Stimulated activated CD8-positive, alpha-beta memory T cell treated with anti-CD3 and anti-CD28 coated beads, Interleukin-15, amount 100 ng/mL, for 1 hour (primary cell): ENCODE measurements at places on chromosomes 13 and 19.
A peak's percentile ranks its signal among the peaks of the same experiment; 100 is the strongest.

DNA sequence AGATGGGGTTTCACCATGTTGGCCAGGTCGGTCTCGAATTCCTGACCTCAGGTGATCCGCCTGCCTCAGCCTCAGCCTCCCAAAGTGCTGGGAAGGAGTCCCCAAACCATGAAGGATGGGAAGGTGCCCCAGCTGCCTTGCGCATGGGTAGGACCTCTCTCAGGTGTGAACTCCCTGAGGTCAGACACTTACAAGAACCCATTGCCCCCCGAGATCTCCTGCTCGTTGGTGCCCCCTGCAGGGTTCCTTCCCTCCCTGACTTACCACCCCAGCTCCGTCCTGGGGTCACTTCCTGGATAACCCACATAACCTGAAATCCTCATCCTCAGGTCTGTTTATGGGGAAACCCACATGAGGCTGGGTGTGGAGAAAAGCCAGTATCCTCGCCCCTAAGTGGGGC lies 41.7 kb downstream of the UNC13A start:
- DNase-seq: no peak

GRCh38 chr13:37230346-37230745 lies 124.9 kb upstream of the CSNK1A1L start:
- DNase-seq: no peak

- DNase-seq: peak; percentile 2
Measured at GRCh38 chr19:34172661-34173192, 423 bp downstream of the LSM14A start.

- DNase-seq: no peak
Measured at GRCh38 chr13:51562011-51562671, 22.1 kb upstream of the WDFY2 start.

DNA sequence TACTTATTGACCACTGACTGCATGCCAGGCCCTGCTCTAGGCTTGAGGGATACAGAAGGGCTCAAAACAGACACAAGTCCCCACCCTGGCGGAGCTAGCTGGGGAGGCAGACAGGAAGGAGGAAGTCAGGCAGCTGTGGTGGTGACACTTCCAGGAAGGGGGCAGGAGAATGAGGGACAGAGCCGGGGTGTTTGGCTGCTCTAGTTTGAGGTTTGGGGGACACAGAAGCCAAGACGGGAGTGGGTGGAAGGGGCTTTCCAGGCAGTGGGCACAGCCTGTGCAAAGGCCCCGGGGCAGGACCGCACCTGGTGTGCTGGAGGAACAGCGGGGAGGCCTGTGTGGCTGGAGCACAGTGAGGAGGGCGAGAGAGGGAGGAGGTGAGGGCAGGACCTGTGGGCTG lies 4.0 kb downstream of the MRPL54 start:
- no peak for DNase-seq

DNA sequence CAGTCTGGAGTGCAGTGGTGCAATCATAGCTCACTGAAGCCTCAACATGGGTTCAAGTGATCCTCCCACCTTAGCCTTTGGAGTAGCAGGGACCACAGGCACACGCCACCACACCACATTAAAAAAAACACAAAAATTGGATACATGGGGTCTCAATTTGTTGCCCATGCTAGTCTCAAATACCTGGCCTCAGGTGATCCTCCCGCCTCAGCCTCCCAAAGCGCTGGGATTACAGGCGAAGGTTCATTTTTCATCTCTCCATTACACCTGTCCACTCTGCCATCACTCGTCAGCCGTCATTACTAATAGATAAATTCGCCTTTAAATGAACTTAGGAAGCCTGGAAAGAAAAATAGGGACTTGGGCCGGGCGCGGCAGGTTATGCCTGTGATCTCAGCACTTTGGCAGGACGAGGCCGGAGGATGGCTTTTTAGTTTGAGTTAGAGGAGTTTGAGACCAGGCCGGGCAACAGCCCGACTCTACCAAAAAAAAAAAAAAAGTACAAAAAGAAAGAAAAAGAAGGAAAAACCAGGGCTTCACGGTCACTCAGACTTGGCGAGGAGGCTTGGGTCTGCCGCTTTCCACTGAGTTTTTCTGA lies 685 bp upstream of the SUPT5H start:
- no peak for DNase-seq

DNA sequence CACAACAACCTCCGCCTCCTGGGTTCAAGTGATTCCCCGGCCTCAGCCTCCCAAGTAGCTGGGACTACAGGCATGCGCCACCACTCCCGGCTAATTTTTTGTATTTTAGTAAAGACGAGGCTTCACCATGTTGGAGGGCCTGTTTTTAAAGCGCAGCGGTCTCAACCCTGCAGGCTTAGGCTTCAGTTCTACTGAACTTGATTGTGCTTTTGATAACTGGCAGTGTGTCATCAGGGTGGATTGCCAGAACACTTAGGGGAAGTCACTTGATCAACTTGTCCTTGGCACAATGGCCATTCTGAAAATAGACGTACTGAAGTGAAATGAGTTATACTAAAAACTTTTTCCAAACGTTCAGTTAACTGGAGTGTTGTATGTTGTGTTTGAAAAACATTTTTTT lies 472.2 kb downstream of the KLF5 start:
- no peak for DNase-seq

DNA sequence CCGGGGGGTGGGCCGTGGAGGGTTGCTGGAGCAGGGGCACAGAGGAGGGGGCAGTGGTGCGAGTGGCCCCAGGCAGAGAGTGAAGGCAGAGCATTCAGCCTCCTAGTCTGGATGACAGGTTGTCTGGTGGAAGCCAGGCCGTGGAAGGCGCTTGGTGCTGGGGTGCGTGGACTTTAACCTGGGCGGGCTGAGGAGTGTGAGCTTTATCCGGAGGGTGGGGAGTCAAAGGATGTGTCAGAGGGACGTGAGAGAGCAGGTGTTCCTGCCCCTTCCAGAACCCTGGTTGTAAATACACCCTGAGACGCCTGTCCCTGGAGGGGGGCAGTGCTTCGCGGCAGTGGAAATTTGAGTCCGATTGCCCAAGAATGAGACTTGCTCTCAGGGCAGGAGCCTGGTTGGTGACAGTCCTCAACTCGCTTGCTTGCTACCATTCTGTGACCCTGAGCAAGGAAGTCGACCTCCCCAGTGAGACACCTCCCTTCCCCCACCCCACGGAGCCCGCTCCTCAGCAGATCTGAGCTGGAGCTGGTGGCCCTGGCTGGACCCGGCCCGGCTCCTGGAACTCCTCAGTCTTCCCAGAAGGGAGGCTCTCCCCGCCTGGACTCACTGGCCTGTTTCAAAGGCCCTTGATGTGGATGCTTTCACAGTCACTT lies 2.3 kb downstream of the SPPL2B start:
- no peak for DNase-seq

DNA sequence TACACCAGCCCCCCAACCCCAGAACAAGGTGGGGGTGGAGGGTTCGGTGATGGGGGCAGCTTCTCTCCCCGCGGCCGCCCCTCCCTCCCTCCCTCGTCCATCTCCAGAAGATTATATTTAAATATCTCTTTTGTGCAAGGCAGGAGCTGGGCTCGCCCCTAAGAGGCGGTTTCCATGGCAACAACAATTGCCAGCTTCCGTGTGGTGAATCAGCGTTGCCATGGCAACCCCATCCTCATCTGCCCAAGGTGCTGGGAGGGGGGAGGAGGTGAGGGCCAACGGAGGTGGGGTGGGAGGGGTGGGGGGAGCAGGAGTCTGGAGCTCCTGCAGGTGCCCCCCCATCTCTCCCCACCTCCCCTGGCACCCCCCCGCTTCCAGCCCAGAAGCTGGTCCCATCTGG lies 46.4 kb downstream of the CELF5 start:
- DNase-seq: peak; percentile 10

GRCh38 chr13:71865874-71866334 lies 1.1 kb downstream of the DACH1 start:
- no peak for DNase-seq

DNA sequence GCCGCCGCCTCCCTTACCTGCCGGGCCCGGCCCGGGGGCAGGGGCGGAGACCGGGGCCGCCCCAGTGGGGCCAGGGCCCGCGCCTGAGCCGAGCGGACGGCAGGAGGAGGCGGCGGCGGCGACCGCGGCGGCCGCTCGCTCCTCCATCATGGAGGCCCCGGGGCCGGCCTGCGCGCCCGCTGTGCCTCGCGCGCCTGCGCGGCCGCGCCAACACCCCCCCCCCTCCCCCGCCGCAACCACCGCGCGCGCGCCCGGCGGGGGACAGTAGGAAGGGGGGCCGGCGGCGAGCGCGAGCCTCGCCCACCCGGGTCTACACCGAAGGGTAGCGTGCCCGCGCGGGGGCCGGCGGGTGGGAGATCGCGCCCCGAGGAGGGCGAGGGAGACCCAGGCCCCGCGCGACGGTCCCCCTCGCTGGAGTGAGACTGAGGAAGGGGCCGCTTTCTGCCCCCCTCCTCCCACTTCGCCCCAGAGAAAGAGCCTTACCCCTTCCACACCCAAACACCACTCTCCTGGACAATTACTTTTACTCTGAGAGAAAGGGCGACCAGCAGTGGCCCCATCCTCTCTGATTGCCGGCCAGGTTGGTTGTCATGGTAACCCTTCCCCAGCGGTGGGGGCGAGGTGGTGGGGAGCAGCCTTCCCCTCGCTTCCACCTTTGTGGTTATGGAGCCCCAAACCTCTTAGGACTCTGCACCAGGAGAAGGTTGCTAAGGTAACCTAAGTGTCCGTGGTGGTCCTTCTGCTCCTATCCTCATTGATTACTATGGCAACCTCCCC lies at the start of gene STRN4:
Gene STRN4, minus strand, starts transcription at position 170 of the 777 bp plus-strand sequence. Its CDS starts 20 bp downstream, at position 150.
- DNase-seq: no peak

DNA sequence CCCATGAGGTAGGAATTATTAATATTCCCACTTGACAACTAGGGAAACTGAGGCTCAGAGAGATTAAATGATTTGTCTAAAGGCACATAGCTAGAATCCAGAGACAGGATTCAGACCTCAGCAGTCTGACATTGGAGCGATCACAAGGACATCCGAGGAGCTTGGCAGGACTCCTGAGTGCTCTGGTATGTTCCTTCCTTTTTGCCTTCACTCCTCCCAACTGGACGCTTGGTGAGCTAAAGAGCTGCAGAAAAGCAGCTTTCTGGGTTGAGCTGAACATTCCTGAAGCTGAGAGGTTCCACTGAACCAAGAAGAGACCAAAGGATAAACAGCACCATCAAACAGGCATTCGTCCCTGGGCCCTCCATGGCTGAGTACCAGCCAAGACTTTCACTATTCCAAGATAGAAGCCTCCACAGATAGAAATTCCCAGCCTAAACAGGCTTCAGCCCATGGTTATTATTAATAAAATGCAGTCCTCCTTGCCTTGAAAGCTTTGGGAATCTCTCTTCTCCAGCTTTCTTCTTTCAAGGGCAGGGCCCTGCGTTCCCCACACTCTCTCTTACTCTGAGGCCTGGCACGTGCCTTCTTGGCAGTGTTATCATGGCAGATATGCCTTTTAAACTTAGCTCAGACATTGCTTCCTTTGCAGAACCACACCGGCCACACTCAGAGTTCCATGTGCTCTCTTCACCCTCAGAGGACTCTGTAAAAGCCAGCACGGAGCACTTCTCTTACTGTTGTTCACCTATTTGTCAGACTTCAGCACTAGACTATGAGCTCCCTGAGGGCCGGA lies 97.1 kb downstream of the CYSLTR2 start:
- no peak for DNase-seq

DNA sequence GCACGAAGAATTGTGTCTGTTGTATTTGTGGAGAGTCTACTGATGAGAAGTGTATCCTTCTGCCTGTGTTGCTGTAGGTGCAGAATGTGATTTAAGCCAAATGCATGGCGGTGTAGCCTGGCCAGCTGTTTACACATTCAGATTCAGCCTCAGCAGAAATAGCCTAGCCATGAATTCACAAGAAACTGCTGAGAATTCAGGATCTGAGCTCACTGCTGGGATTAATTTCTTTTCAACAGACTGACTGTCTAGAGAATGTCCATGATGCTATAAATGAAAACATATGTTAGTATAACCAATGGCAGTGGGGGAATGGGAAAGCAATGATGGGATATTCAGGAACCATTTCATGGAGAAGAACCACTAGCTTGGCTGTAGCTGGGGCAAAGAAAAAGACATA lies 77.4 kb upstream of the RNF113B start:
- no peak for DNase-seq

DNA sequence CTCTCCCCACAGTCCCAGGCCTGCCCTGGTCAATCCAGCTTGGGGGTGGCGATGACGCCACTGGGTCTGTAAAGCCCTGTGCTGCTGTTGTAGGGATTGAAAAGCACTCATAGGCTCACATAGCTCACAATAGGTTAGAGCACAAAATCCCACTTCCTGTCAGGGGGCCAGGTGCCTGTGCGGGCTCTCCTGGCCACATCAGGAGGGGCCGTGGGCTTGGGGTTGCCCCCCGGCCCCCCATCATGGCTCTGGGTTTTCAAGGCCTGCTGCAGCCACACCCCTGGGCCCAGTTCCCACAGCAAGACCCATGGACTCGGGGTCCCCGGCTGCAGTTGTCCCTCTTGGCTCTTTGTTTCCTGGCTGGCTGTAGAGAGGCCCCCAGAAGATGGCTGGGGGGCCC lies 62.9 kb downstream of the SMARCA4 start:
- no peak for DNase-seq

- no peak for DNase-seq
Measured at GRCh38 chr13:108929532-108930206, 300.3 kb downstream of the MYO16 start.

DNA sequence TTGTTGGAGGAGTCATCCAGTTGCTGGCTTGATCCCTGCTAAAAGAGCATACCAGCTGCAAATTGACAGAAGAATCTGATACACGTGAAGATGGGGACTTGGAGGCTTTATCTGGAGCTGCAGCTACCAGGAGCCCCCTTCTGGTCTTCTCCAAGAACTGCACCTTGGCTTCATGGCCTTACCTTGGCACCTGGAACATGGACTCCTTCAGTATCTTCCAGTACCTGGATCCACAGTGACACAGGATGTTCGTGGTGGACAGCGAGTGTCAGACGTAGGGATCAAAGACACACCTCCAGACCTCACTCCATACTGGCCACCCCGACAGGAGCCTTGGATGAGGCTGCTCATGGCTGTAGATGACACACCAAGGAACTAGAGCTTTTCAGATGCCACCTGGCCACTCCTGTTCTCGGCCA lies 9.9 kb upstream of the ACSBG2 start:
- peak; percentile 42 for DNase-seq

DNA sequence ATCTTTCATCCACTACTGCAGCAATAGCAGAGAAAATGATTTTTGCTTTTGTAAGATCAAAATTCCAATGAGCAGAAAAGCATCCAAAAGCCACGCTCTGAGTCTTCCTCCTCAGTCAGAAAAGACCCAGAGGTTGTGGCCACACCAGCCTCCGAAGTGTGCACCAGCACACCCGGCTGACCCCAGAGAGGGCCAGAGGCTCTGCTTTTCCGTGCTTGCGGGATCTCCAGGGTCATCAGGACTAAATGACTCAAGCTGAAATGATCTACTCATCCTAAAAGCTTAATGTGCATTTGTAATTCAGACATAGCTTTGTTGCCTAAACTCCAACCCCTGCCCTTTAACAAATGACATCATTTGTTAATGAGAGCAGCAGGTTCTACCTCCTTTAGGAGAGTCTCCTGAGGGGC lies 16.5 kb downstream of the RXFP2 start:
- DNase-seq: no peak

- DNase-seq: no peak
Measured at GRCh38 chr19:16360738-16361137, 36.1 kb downstream of the KLF2 start.

DNA sequence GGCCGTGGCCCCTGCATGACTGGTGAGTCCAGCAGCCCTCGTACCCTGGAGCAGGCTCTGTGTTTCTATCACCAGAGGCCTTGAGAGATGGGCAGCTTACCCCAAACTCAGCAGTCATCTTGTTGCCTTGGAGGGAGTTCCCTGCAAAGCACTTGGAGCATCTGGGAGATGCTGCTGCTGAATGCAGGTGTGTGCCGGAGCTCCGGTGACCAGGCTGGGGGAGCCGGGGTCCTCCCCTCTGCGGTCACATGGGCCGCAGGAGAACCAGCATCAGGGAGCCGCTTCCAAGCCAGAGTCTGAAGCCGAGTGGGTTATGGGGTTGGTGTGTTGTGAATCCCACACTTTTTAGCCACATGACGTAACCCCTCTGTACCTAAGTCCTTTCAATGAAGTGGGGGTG lies 82.8 kb downstream of the TEX29 start:
- DNase-seq: no peak
